ENCODE measurements at places on chromosomes 1 and 21.

GRCh38 chr1:235088907-235089306 is 39.7 kb downstream of the TOMM20 start:
- no peak for DNase-seq

GRCh38 chr1:235675152-235675890 is 25.7 kb upstream of the GNG4 start:
- no peak for DNase-seq

- no peak for DNase-seq
Observed at GRCh38 chr1:48051466-48052126, 54.4 kb upstream of the TRABD2B start.

DNA sequence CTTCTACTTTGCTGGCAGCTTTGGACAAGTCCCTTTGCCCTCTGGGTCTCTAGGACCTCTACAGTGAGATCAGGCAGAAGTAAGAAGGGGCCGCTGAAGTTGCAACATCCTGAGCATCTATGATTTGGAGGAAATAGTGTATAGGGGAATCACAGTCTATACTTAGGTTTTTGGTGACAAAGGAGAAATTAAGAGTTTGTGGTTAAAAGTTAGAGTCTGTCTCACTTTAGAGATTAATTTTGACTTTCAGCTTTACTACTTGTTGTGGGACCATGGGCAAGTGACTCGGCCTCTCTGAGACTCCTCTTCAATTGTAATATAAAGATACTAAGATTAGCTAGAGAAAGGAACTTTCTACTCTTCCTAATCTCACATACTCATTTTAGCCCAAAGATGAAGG is 33.1 kb upstream of the LMX1A start:
- DNase-seq, result no peak

- no peak for DNase-seq
Observed at GRCh38 chr1:228071839-228072657, 10.5 kb upstream of the ARF1 start.

- no peak for DNase-seq
Observed at GRCh38 chr1:221397606-221398005, 344.3 kb downstream of the DUSP10 start.

DNA sequence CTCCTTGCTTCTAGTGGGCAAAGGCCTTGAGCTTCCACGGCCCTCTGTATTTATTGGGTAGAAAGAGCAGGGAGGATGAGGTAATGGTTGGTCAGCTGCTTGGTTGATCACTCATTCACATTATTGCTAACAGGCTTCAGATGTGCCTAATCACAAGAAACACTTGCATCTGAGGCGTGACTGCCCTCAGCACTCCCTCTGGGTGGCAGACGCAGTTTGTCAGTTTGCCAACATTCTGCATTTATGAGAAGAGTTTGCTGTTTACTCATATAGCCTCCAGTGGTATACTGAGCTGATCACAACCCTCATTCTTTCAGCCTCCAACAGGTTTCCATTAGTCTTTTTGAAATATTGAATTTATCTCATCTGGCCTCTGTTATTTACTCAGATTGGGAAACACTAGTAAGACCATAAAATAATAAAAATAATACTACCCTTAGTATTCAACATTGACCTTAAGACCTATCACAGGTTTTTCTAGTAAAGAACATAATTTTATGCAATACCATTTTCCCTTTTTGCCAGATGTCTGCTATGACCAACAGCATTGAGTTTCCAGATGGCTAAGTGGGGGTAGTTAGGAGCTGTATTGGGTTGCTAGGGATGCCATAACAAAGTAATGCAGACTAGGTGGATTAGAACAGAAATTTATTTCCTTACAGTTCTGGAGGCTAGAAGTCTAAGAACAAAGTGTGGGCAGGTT is 53.3 kb downstream of the PTGFR start:
- DNase-seq, result no peak

- DNase-seq, result no peak
Observed at GRCh38 chr1:116038679-116039078, 62.4 kb downstream of the SLC22A15 start.

DNA sequence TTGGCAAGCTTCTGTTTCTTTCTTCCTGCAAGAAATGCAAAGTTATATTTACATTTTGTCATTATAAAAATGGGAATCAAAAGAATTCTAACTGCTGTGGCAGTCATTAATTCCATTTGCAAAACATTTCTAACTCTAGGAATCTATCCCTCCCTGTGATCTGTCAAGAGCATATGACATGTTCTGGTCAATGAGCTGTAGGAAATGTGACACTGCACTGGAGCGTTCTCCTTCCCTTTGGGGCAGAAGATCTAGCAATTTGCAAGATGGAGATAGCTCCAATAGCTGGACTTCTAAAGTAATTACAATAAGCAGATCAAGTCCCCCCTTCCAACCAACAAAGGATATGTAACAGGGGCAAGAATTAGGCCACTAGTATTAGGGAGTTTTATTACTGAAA is 6.3 kb downstream of the TOMM20 start:
- no peak for DNase-seq

- DNase-seq, result no peak
Observed at GRCh38 chr1:185132534-185132933, 24.2 kb downstream of the TRMT1L start.

DNA sequence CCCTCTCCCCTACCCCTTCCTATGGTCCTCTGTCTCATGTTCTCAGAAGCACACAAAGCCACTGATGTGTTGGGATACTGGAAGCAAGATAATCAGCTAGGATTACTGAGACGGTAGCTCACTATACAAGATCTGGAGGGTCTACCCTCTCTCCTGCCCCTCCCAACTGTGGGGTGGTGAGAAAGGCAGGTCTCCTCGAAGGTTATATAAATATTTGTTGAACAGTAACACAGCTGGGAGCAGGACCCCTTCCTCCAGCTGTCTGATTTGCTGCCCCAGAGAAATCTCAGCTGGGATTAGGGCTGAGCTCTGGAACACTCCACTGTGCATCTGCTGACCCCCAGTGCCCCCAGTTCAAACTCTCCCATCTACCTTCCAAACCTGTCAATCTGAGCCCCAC is 94.2 kb upstream of the IPO9 start:
- DNase-seq, result no peak

DNA sequence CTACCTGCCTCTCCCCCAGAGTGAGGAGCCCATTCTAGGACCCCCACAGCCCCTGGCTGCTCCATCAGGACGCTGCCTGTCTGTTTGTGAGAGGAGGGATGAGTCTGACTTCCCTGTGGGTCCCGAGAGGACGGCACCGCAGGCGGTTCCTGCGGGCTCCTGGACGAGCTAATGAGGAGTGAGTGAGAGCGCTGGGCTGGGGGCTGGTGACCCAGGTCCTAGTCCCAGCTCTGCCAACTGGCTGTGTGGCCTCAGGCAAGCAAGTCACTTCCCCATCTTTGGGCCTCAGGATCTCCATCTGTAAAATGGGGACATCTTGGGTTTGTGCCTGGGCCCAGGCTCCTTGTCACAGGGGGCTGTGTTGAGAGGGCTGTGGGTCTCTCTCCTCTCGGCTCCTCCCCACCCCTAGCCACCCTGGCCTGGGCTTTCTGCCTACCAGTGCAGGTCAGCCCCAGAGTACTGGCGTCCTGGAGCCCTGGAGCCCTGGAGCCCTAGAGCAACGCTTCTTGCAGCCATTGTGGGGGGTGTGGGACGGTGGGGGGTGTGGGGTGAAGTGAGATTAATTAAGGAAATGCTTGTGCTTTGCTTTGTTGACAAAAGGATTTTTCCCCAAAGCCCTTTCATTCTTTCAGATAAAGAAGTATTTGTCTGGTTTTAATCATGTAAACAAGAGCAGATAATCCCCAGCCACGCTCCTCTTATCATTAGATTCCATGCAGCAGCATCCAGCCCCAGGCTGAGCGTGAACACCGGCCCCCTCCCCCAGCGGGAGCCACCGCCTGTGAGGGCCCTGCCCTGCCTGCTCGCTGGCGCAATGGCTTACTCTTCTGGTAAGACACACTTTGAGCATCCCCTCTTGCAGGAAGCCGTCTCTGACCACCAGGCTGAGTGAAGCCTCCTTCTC is 26.8 kb downstream of the SLC1A7 start:
- no peak for DNase-seq

GRCh38 chr1:55696181-55696754 is 481.1 kb upstream of the USP24 start:
- no peak for DNase-seq

- DNase-seq, result no peak
Observed at GRCh38 chr1:26861286-26861701, 1.7 kb upstream of the SFN start.

DNA sequence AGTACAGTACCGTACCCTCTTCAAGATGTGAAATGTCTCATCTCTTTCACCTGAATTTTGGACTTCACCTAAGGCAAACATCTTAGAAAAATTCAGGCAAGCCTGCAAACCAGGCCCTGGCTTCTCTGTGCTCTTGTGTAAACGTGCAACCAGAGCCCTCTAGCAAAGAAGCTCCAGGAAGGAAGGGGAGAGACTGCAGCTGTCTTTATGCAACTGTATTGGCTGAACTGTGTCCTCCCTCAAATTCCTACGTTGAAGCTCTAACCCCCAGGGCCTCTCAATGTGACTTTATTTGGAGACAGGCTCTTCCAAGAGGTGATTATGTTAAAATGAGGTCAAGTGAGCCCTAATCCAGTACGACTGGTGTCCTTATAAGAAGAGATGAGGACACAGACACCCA is 60.3 kb downstream of the SLC45A1 start:
- no peak for DNase-seq

- no peak for DNase-seq
Observed at GRCh38 chr1:226576601-226577000, 28.0 kb downstream of the STUM start.

- DNase-seq, result no peak
Observed at GRCh38 chr1:200006711-200007110, 20.8 kb upstream of the NR5A2 start.

DNA sequence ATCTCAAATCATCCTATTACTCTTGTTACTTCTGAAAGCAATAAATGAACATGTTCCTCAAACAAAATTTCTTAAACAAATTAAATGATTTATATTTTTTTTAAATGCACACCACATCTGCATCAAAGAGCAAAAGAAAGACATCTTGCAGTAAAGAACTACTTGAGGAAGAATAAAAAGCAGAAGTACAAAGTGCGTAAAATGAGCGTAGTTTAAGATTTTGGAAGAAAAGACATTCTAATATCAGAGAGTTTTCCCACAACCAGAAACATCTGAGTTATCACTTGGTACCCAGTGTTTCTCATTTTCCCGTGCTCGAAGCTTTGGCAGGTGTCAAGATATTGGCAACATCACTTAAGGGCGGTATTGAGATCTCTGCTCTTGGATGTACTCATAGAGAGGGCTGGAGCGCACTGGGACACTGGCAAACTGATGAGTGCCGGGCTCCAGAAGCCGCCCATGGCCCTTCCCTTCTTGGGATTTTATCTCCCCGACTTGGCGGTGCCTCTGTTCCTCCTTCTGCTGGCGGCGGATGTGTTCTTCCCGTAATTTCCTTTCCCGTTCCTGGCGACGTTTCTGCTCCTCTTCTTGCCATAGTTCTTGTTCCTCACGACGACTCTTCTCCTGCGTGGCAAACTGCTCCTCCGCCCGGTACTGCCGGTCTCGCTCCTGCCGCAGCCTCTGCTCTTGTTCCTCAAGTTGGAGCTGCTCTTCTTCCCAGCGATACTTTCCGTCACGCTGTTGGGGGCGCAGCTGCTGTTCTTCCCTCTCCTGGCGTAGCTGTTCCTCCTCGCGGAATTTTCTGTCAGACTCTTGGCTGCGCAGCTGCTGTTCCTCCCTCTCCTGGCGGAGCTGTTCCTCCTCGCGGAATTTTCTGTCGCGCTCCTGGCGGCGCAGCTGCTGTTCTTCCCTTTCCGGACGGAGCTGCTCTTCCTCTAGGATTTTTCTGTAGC is 7.9 kb downstream of the TCHH start:
- DNase-seq, result no peak

GRCh38 chr1:108034396-108034795 is 69.4 kb upstream of the VAV3 start:
- no peak for DNase-seq

DNA sequence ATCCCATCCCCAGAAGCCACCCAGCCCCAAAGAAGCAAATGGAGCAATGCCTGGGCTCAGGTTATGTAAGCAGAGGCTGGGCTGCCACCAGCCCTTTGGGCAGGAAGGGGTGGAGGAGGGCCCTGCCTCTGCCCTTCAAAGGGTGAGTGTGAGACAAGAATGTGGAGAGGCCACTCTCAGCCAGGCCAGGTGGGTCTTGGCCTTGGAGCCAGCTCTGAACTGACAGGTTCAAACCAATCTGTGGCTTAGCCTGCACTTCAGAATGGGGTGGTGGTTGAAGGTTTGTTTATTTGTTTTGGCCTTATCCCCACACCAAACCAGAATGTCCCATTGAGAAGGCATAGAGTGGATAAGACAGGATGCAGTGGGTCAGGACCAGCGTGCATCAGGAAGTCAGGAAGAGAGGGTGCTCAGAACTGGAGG is 29.8 kb downstream of the C1orf116 start:
- DNase-seq, result no peak

DNA sequence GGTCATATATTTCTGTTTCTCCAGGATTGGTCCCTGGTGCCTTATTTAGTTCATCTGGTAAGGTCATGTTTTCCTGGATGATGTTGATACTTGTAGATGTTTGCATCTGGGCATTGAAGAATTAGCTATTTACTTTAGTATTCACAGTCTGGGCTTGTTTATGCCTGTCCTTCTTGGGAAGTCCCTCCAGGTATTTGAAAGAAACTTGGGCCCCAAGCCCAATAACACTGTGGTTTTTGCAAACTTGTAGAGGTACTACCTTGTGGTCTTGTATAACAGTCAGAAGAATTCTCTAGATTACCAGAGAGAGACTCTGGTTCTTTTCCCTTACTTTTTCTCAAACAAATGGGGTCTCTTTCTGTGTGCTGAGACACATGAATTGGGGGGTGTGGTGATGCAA is 251.4 kb upstream of the B3GALT2 start:
- no peak for DNase-seq

DNA sequence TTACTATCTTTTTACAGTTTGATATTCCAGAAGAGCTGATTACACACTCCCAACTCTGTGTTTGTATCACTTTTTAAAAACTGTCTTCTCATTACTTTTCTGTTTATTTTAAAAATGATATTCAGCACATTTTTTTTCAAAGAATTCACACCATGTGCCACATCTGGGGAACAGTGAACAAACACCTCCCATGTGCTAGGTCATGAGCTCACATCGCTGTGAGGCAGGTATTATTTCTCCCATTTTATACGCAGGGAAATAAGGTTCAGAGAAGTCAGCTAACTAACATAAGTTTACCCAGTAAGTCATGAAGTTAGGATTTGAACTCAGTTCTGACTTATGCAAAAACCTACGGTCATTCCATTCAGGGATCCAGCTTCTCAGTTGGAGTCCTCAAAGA is 44.9 kb downstream of the S1PR1 start:
- no peak for DNase-seq

GRCh38 chr21:36640174-36640720 is 58.7 kb upstream of the SIM2 start:
- DNase-seq, result no peak

- no peak for DNase-seq
Observed at GRCh38 chr1:225458222-225458631, 30.4 kb upstream of the LBR start.

GRCh38 chr1:8533907-8534306 is 216.0 kb downstream of the SLC45A1 start:
- DNase-seq, result no peak

DNA sequence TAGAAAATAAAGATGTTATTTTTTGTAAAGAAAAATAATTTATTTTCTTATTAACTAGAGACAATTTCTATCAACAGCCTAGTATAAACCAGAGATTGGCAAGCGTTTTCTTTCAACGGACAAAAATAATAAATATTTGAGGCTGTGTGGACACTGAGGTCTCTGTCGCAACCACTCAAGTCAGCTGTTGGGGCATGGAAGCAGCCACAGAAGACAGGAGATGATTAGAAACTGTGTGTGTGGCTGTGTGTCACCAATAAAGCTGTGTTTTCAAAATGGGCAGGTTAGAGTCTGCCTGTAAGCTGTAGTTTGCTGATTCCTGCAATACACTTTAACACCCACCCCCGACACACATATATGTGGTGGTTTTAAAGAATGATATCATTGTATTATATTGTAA is 200.6 kb upstream of the HMCN1 start:
- no peak for DNase-seq

All from stimulated activated CD8-positive, alpha-beta memory T cell treated with anti-CD3 and anti-CD28 coated beads, Interleukin-7, amount 100 ng/mL, for 1 hour (primary cell).